Kidney glomerular epithelial cell (primary cell): ENCODE measurements at places on chromosomes 3 and 15.
A peak's percentile ranks its signal among the peaks of the same experiment; 100 is the strongest.

- DNase-seq = no peak
Observed at GRCh38 chr15:101048581-101049030, 129.4 kb downstream of the LRRK1 start.

- DNase-seq = peak; percentile 49
Observed at GRCh38 chr3:149790268-149790667, 2.1 kb downstream of the ANKUB1 start.

GRCh38 chr15:58286523-58286922, 145.3 kb upstream of the LIPC start:
- no peak for DNase-seq

DNA sequence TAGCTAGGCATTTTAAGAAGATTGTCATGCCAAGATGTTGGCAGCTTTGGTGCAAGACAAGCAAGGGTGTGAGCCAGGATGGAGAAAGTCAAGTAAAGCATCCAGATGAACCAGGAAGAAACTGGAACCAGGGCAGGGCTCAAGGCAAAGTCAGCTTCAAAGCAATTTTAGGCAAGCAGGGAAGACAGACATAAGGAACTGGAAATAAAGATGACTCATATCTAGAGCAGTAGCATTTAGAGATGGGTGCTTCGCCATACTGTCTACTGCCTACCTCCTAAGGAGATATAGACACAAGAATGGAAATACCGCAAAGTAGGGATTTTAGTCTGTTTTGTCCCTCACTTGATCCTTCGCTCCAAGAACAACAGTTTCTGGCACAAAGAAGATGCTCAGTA, 59.9 kb downstream of the RYR3 start:
- no peak for DNase-seq

DNA sequence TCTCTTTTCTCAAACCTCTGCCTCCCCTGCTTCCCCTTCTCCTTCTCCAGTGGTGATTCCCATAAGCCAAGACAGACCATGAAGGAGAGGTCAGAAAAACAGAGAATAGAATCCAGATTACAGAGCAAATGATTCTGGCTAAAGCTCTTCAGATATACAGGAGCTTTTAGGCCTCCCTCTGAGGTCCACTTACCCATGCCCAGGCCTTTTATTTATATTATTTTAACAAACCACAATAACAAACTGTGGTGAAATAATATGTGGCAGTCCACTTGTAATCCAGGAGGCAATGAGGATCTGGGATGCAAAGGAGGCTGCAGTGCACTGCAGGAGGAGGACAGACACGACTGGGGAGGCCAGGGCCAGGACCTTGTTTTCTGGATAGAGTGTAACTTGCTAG, 104.1 kb downstream of the STAC start:
- DNase-seq = no peak

- no peak for DNase-seq
Observed at GRCh38 chr3:127027811-127028548, 45.1 kb downstream of the PLXNA1 start.

GRCh38 chr3:134597390-134597970, 53.3 kb downstream of the KY start:
- DNase-seq = peak; percentile 52

DNA sequence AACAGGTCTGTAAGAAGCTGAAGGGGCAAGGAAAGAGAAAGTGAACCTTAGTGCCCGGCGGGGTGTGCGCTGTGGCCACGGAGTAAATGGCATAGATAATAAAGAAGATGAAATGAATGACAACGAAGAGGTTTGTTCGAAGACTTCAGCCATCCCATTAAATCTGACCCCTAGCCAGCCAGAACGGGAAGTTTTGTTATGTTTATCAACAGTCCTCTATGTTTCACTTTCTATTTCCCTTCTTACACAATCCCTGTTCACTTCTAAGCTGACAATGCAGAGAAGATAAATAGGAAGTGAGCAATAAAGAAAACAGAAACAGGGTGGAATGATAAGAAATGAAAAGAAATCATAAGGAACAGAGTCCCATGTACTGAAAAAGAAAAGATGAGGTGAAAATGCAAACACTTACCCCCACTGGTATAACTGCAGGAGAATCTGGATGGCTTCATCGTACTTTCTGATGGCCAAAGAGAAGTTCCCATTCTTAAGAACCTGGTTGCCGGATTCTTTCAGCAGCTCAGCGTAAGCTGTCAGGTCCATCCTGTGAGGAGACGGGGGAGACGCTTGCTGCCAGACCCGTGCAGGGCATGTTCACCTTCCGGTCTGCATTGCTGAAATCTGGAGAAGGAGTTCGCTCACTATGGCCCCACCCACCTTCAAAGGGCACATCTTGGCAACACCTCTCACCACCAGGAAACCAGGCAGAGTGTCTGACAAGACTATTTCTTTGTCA, 36.8 kb downstream of the TRANK1 start:
- DNase-seq = peak; percentile 72

DNA sequence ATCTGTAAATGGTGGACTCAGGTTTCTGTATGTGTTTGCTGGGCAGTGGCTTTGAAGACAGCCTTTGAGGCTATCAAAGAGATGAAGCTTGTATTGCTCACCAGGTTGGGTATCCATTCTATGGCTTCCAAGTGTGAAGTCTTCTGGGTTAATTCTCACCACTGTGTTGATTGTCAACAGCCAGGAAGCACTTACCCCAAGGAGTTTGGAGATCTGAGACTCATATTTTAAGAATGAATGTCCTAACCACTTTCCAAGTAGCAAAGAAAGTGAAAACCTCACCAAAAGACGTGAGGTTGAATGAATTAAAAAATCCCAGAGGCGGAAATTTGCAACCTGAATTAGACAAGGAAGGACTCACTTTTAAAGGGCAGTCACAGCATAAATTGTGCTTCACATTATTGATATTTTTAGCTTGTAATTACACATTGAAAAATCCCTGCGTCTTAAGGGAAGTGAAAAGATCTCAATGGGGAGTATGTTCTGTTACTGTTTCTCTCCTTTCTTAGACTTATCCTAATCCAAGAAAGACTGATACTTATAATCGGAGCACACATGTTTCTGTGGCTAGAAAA, 304.0 kb upstream of the TPRG1 start:
- no peak for DNase-seq

- DNase-seq = no peak
Observed at GRCh38 chr15:90113166-90113565, 10.9 kb upstream of the IDH2 start.

GRCh38 chr15:39199076-39199475, 381.8 kb upstream of the THBS1 start:
- DNase-seq = no peak

GRCh38 chr3:132343018-132343612, 25.9 kb downstream of the ACP3 start:
- DNase-seq = peak; percentile 73

- DNase-seq = no peak
Observed at GRCh38 chr3:9508781-9509180, 44.8 kb downstream of the LHFPL4 start.

DNA sequence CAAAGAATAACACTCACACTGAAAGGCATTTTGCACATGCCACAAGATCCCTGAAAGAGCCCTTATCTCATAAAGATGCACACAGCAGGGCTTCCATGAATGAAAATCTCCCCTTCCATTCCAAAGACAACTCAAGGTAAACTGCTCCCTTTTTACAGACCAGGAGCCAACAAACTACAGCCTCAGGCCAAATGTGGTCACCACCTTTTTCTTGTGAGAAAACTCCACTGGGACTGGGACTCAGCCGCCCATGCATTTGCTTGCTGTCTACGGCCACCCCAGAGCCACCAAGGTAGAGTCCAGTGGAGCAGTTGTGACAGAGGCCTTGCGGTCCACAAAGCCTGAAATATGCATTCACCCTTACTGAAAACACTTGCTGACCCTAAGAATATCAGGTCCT, 334.8 kb downstream of the OCA2 start:
- no peak for DNase-seq

DNA sequence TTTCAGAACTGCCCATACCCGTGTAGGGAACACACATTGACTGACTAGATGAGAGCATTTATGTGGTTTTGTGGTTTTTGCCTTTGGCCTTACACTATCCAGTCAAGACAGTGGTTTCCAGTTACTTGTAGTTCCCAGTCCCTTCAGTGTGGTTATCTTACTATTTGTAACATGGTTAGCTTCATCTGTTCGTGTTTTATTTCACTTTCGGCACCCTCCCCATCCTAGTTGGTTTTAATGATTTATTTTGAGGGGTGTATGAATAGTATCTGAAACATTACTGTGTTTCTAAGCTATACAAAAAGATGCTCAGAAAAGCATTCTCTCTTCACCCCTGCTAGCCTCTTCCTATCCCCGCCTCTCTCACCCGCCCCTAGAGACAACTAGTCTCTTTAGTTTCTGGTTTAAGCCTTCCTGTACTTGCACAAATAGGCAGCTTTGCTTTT, 14.1 kb downstream of the LYSMD4 start:
- no peak for DNase-seq

DNA sequence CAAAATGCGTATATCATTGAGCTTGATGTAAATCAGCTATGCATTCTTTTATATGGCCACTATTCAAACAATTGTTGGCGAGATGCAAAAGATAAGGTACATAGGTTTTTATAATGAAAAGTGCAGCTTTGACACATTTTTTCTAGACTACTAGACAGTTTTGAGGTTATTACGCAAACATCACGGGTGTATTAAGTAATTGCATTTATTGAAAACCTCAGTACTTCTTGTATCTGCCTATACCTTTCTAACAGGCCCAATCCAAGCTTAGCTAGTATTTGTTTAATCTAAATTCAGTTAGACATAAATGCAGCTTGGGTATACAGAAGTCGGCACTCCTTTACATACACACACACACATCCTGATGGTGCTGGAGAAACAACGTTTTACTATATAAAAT, 2.7 kb downstream of the SPESP1 start:
- DNase-seq = no peak
